ENCODE measurements at places on chromosomes 5 and 9.

DNA sequence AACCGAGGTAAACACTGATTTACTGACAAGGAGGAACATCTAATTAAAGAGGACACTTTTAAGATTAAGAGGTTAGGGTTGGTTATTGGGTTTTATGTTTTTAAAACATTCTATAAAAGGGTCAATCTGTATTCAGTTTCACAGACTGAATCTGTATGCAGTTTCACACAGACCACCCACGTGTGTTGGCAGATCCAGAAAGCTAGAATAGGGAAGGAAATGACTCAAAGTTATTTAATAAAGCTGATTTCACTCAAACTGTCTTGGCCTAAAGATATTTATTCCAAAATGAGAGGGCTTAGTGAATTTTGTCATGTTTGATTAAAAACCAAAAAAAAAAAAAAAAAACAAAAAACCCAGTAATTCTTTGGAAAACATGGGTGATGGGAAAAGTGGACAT is 140.2 kb downstream of the SLC24A2 start:
- no peak for DNase-seq

DNA sequence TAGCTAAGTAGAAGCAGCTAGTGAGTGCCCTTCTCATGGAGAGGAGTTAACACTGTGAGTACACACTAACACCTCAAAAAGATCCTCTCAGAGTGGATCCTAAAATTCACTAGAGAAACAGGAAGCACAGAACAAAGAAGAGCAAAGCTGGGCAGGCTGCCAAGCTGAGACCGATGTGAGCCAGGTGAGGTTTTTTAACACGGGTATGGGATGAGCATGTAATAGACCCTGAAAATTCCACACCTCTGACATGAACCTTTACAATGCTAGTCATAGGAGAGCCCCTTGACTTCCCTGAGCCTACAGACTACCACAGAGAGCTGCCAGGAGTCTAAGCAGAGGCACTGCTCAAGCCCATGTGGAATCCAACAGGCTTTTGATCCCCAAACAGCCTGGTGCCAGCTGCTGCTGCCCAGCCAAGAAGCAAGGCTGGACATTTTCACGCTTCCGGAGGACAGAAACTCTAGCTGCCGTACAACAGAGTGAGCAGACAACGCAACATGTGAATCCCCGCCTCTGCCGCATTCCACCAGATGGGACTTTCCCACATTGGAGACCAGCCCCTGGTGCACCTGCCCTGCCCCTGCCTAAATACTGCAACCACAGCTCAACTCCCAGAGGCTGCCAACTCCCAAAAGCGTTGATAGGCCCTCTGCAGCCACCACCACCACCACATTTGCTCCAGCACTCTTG is 280.8 kb downstream of the CDH10 start:
- DNase-seq = no peak

- peak; percentile 13 for DNase-seq
These were observed 129.4 kb downstream of the TRIM32 start for GRCh38 chr9:116816484-116816883.

DNA sequence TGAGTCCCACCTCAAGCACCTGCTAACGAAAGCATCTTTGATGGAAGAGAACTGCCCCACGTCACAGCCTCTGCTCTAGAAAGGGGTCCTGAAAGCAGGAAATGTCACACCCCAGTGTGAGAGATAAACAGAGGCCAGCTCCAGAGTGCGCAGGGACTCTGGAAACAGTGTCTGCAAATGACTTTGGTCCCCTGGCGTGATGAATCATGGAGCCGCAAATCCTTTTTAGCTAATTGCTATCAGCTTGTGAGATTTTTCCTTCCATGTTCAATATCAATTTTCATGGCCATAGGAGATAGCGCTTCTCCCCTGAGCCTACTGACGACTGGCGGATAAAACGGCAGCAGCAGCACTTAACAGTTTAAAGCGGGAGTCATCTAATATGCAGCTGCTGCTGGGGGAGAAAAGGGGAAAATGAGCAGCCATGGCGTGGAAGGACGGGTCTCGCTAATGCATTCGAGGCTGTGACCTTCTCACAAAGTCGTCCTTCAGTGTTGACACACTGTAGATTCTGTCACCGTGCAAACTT is 209.6 kb upstream of the IRX1 start:
- no peak for DNase-seq

DNA sequence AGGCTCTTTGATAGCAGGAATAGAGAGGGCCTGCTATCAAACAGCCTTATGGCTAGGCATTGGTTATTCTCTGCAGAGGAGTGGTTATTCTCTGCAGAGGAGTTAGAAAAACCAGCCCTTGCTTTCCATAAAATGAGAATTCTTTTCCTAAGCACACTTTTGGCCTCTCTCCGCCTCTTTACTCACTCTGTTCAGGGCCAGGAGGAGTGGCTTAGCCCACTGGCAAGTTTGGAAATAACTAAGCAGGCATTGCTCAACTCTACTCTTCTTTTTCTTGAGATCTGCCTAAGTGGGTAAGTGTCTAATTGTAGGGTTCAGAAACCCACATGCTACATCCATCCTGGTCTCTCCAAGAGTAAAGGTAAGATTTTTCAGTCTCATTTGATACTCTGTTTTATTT is 341.7 kb downstream of the KIAA0825 start:
- no peak for DNase-seq

GRCh38 chr5:152288917-152289595 is 116.0 kb downstream of the NMUR2 start:
- no peak for DNase-seq

GRCh38 chr9:124831642-124832364 is 21.5 kb upstream of the WDR38 start:
- DNase-seq = no peak

DNA sequence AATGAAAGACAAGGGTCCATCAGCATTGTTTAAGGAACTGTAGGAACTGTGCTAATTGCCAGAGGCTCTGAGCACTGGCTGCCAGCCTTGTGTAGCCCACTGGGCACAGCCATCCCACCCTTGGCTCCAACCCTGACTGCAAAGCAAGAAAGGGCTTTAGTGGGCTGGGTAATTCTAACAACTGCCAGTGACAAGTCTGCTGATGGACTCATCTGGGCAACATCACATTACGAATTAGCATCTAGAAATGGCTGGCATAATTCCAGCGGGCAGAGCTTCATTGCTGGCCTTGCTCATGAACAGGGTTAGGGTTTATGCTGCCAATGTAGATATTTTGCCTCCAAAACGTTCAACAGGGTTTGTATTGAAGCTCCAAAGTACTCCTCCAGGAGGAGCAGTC is 326.9 kb downstream of the ARHGEF28 start:
- no peak for DNase-seq

Data from bronchial epithelial cell (primary cell).